ENCODE measurements at places on chromosomes 3 and 15.

GRCh38 chr3:69214241-69214640 is 91.8 kb upstream of the LMOD3 start:
- DNase-seq = no peak

GRCh38 chr15:73564255-73564654 is 68.9 kb downstream of the NPTN start:
- DNase-seq = no peak

DNA sequence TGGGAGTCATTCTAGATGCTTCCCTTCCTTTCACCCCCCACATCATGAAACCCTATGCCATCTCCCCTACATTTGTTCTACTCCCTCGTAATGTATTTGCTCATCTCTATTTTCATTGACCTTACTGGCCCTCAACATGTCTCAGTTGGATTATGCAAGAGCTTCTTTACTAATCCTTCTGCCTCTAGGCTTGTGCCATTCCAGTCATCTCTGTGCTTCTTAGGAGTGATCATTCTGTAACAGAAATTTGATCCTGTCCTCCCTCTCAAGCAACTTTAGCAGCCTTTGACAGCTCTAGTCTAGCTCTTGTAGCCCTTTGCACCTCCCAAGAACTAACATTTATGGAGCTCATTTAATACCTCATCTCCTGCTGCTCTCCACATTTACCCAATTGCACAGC is 64.7 kb downstream of the ISL2 start:
- no peak for DNase-seq

DNA sequence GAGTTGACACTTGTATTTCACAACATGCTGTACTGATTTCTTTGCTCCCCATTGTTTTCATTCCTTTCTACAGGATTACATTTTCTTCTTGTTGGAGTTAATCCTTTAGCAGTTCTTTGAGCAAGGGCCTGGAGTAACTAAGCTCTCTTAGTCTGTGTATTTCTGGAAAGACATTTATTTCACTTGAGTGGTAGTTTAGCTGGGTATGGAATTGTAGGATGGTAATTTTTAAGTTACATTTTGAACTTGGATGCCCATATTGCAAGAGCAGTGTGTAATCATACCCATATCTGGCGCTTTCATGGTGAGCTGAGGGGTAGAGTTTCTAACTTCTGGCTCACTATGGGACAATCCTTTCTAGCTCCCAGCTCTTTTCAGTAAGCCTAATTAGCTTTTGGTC is 74.6 kb downstream of the SLC6A11 start:
- DNase-seq = no peak

DNA sequence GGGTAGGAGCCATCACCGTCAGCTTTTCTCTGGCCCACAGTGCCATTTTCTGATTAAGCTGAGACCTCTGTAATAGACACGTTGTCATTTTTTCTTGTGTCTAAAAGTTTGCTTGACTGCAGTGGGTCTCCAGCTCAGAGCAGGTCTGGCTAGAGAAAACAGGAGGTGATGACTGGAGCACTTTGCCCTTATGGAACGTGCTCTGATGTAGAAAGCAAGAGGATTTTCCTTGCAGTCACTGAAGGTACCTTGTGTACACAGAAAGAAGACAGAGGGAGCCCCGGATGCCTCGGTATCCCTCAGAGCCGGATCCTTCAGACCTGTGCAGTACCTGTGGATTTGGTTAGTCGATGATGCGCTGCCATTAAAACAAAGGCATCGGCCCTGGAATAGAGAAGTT is 76.2 kb downstream of the IGF1R start:
- no peak for DNase-seq

- DNase-seq = no peak
Measured at GRCh38 chr3:113304102-113304501, 92.7 kb downstream of the BOC start.

GRCh38 chr15:58148120-58148519 is 9.9 kb downstream of the AQP9 start:
- no peak for DNase-seq

DNA sequence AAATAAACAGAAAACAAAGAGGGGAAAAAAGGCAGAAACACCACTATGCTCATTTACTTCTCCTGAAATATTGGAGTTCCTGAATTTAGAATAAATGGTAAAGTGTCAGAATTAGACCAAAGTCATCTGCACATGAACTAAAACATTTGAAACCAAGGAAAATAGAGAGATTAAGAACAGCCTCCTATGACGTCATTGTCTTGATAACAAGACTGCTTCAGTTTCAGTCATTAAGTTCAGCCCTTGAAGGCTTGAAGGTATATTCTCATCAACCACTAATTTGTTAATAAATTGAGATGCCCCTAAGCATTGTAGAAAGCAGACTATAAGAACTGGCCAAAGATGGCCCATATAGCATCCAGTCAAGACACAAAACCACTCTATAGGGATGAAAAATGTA is 2.5 kb downstream of the SUMF1 start:
- DNase-seq = no peak

DNA sequence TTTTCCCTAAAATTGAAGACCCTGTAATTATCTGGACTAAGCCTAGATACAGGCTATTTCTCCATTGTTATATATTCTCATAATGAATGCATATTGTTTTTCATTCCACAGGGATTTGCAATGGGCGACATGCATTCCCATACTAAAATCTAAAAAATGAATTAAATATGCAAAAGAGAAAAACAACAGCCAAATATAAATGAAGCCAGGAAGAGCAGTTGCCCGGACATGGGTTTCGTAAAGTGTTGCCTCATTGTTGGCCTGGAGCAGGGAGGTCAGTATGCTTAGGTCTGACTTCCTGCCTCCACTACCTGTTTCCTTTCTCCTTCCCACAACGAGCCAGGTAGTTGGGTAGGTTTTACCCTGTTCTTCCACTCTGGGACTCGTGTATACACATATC is 27.1 kb upstream of the SLCO3A1 start:
- no peak for DNase-seq

DNA sequence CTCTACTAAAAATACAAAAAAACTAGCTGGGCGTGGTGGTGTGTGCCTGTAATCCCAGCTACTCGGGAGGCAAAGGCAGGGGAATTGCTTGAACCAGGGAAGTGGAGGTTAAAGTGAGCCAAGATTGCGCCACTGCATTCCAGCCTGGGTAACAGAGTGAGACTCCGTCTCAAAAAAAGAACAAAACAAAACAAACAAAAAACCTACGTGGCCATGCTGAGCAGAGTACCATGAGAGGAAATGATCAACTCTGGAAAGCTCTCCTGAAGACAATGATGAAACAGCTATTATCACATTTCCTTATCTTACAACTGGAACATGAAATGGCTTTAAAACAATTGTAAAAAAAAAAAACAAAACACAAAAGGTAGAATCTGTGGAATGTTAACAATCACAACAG is 75.2 kb downstream of the CHSY1 start:
- DNase-seq = no peak

DNA sequence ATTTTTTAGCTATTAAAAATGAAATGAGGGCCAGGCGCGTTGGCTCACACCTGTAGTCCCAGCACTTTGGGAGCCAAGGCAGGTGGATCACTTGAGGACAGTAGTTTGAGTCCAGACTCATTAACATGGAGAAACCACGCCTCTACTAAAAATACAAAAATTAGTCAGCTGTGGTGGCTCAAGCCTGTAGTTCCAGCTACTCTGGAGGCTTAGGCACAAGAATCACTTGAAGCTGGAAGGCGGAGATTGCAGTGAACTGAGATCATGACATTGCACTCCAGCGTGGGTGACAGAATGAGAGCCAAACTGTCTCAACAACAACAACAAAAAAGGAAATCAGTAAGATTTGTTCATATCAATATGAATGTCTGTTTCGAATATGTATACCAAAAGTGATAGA is 517.1 kb downstream of the ROBO1 start:
- DNase-seq = no peak

- no peak for DNase-seq
Measured at GRCh38 chr15:41133454-41133853, 17.4 kb upstream of the INO80 start.

- no peak for DNase-seq
Measured at GRCh38 chr3:82157952-82158351, 396.5 kb upstream of the GBE1 start.

GRCh38 chr15:75208501-75209288 is 7.0 kb downstream of the C15orf39 start:
- no peak for DNase-seq

GRCh38 chr3:77620009-77620408 is 580.1 kb downstream of the ROBO2 start:
- DNase-seq = no peak
